GM12878 (cell line): ENCODE measurements at places on chromosomes 7 and 10. TPM values are rescaled to one million over a fixed set of nuclear protein-coding genes. Genes with fewer than 3 reads are reported as not detected.

- no peak overlapping the region for H3K4me3 ChIP-seq
- H3K36me3 ChIP-seq = no peaks in the 10 kb centered on the region
- H3K27me3 ChIP-seq = no peaks in the 10 kb centered on the region
- DNase-seq = no peak
- no peaks in the 10 kb centered on the region for H3K4me1 ChIP-seq
These were observed 808.1 kb downstream of the GRID1 start for GRCh38 chr10:85558533-85558932.

GRCh38 chr7:134593530-134594392 is 44.9 kb downstream of the AKR1B15 start:
- no peak overlapping the region for H3K4me3 ChIP-seq
- no peak overlapping the region for H3K27ac ChIP-seq
- no peak for DNase-seq
- no peaks in the 10 kb centered on the region for H3K4me1 ChIP-seq

DNA sequence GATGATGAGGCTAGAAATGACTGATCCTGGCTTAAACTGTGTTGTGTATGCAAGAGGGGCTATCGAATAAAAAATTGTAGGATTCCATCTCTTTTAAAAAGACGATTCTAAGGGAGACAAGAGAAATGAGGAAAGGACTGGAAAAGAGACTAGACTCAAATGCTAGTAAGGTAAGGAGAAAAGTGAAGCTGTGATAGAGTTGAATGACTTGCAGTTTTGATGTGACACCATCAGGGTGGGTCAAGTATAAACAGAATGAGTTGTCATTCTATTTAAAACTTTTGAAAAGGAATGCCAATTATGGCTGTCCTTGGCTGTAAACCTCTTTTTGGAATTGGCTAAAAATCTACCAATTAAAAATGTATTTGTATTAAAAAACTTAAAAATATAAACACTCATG is 184.5 kb upstream of the PHF14 start:
- no peaks in the 10 kb centered on the region for H3K4me1 ChIP-seq
- no peak overlapping the region for H3K27ac ChIP-seq
- H3K36me3 ChIP-seq = no peaks in the 10 kb centered on the region

- H3K4me3 ChIP-seq = no peak overlapping the region
- no peak overlapping the region for H3K27ac ChIP-seq
- no peaks in the 10 kb centered on the region for H3K4me1 ChIP-seq
These were observed 7.0 kb downstream of the RTKN2 start for GRCh38 chr10:62261666-62262065.

DNA sequence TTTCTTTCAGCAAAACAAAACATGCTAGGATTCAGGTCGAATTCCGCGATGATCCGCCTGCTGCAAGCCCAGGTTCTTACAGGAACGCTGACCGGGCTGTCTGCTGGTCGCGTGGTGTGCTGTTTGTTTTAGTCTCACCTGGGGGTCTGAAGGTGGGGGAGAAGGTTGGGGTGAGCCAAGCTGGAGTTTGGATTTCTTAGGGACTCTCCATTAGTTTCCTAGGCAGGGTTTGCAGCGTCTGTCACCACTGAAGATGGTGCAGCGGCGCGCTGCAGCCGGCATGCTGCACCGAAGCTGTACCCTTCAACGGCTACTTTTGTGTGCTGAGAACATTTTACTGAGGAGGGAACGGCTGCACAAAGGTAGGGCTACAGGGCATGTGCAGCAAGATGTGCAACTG is 48.7 kb downstream of the GCC1 start:
- no peak for DNase-seq
- H3K27ac ChIP-seq = no peak overlapping the region
- H3K27me3 ChIP-seq = no peaks in the 10 kb centered on the region
- no peaks in the 10 kb centered on the region for H3K4me1 ChIP-seq

DNA sequence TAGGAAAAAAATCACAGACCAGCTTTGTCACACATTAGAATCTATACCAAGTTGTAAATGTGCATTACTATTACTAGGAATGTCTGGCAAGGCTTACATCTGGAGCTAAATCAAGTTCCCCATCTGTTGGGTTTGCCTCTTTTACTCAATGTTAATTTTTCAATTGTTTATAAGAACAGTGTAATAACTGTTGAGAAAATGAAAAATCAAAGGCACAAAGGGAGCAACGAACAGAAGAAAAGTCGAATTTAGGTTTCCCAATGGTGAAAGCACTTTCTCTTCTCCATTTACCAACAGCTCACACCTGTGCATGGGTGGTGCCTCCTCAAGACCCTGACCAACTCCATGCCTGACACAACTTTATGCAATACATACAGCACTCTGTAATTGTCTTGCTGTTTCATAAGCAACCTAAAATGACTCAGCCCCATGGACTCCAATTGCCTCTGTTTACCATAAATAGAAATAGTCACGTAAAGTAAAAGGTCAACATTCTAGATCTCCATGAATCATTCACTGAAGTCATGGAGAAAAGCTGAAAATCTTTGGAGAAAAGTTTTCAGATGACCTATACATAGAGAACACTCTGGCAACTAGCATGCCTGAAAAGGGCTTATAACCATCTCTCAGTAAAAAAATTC is 95.5 kb upstream of the KCNIP2 start:
- H3K27ac ChIP-seq = peak overlapping the region; percentile 18; the same call in 1 of the 2 replicates
- no peak overlapping the region for H3K4me3 ChIP-seq
- no peaks in the 10 kb centered on the region; the same call in 1 of the 2 replicates for H3K36me3 ChIP-seq
- no peaks in the 10 kb centered on the region for H3K27me3 ChIP-seq

- H3K4me3 ChIP-seq = no peak overlapping the region
- no peak for DNase-seq
- H3K36me3 ChIP-seq = no peaks in the 10 kb centered on the region
- no peak overlapping the region for H3K27ac ChIP-seq
- no peaks in the 10 kb centered on the region for H3K27me3 ChIP-seq
These were observed 201.4 kb downstream of the TNS3 start for GRCh38 chr7:47380325-47381133.

- no peak overlapping the region for H3K4me3 ChIP-seq
- no peak overlapping the region for H3K27ac ChIP-seq
- no peaks in the 10 kb centered on the region for H3K36me3 ChIP-seq
- no peaks in the 10 kb centered on the region for H3K4me1 ChIP-seq
These were observed 50.6 kb downstream of the INHBA start for GRCh38 chr7:41652267-41652666.

Gene VPS37D
- 0.21 and 0.27 TPM in 2 replicates for total RNA-seq

Gene EBF3
- total RNA-seq = not detected in 2 replicates

- H3K4me1 ChIP-seq = no peaks in the 10 kb centered on the region
- DNase-seq = no peak
- no peak overlapping the region for H3K4me3 ChIP-seq
- no peak overlapping the region for H3K27ac ChIP-seq
These were observed 352.0 kb downstream of the SORCS3 start for GRCh38 chr10:104993085-104993484.

Gene NKX1-2
- total RNA-seq = not detected in 2 replicates

Gene GATA3
- total RNA-seq = 0.64 and 0.80 TPM in 2 replicates

Gene DLX5
- total RNA-seq = not detected in 2 replicates

GRCh38 chr7:110317541-110318265 is 773.2 kb upstream of the LRRN3 start:
- no peaks in the 10 kb centered on the region for H3K4me1 ChIP-seq
- no peaks in the 10 kb centered on the region for H3K36me3 ChIP-seq
- H3K27ac ChIP-seq = no peak overlapping the region

DNA sequence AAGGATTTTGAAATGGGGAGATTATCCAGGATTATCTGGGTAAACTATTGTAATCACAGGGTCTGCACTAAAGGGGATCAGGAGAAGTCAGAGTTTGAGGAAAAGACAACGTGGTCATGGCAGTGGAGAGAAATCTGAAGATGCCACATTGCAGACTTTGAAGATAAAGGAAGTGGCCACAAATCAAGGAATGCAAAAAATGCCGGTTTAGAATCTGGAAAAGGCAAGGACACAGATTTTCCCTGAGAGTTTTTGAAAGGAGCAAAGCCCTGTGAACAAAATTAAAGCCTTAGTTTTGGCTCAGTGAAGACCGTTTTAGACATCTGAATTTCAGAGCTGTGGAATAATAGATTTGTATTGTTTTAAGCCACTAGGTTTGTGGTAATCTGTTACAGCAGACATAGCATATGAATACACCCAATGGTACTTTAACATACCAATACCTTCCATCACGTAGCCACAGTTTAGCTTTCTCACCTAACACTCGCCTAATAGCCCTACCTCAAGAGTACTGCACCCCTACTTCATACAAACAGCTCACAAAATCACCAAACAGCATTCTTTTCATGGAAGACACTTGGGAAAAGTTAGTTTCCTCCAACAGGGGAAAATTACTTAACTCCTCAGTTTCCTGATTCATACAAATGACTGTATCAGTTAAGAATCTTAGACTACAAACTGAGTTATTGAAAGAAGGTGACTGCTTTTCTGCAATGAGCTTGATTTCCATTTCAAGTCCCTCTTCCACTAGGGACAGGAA is 446.5 kb downstream of the INHBA start:
- no peaks in the 10 kb centered on the region for H3K27me3 ChIP-seq
- H3K36me3 ChIP-seq = no peaks in the 10 kb centered on the region
- H3K27ac ChIP-seq = no peak overlapping the region
- no peak for DNase-seq

- no peak overlapping the region for H3K27ac ChIP-seq
- no peaks in the 10 kb centered on the region; the same call in 1 of the 2 replicates for H3K27me3 ChIP-seq
- no peak overlapping the region for H3K4me3 ChIP-seq
- H3K36me3 ChIP-seq = no peaks in the 10 kb centered on the region
These were observed 16.5 kb downstream of the FAM25A start for GRCh38 chr10:87036623-87037022.

- H3K4me1 ChIP-seq = peaks cover 16% of the 10 kb centered on the region
- no peaks in the 10 kb centered on the region for H3K36me3 ChIP-seq
- H3K27me3 ChIP-seq = peaks cover 6% of the 10 kb centered on the region
- peak overlapping the region; percentile 79 for H3K4me3 ChIP-seq
These were observed 2.1 kb downstream of the MXI1 start for GRCh38 chr10:110209454-110209925.

GRCh38 chr10:10960534-10960933 is 57.1 kb upstream of the CELF2 start:
- peaks cover 3% of the 10 kb centered on the region; the same call in 1 of the 2 replicates for H3K27me3 ChIP-seq
- no peak overlapping the region for H3K4me3 ChIP-seq
- no peak overlapping the region for H3K27ac ChIP-seq
- no peaks in the 10 kb centered on the region for H3K4me1 ChIP-seq

- H3K4me3 ChIP-seq = no peak overlapping the region
- no peaks in the 10 kb centered on the region; the same call in 1 of the 2 replicates for H3K4me1 ChIP-seq
- H3K27me3 ChIP-seq = no peaks in the 10 kb centered on the region
These were observed 65.9 kb upstream of the LRRN3 start for GRCh38 chr7:111025006-111025405.

- no peaks in the 10 kb centered on the region for H3K36me3 ChIP-seq
- DNase-seq = no peak
- no peak overlapping the region for H3K4me3 ChIP-seq
- no peaks in the 10 kb centered on the region for H3K4me1 ChIP-seq
- no peak overlapping the region for H3K27ac ChIP-seq
These were observed 50.2 kb upstream of the UBN2 start for GRCh38 chr7:139180700-139181311.

DNA sequence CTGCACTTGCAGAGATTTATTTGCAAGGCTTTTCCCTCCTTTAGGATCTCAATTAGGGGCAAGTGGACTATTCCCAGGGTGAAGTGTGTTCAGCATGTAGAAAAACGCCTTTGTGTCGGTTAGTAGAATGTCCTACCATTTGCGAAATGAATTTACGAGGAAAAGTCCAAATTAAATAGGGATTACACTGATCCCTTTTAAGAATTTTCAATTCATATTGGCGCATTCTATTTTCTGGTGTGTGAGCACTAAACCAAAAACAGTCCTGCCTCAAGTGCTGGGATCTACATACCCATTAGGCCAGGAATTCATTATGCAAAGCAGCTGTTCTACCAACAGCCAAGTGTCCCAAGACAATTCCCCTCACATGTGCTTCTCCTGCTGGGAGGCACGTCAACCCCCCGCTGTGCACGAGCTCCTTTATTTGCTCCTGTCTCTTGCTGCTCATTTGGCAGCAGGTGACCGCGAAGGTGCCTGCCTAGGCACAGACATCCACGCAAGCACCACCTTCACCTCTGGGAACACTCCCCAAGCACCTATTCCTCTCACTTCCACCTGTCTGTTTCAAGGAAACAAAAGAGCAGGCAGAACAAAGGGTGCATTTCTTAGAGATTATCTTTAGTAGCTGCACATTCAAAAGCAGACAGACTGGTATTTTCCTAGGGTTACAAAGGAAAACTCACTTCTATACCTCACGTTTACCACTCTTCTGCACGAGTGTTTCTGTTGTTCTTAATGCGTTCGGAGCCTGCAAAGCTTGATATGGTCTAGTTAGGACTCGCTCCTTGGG is 134.6 kb upstream of the FGFR2 start:
- no peak for DNase-seq
- no peak overlapping the region for H3K27ac ChIP-seq
- no peaks in the 10 kb centered on the region for H3K4me1 ChIP-seq
- H3K27me3 ChIP-seq = peaks cover 4% of the 10 kb centered on the region; the same call in 1 of the 2 replicates
- no peak overlapping the region for H3K4me3 ChIP-seq
- H3K36me3 ChIP-seq = no peaks in the 10 kb centered on the region

DNA sequence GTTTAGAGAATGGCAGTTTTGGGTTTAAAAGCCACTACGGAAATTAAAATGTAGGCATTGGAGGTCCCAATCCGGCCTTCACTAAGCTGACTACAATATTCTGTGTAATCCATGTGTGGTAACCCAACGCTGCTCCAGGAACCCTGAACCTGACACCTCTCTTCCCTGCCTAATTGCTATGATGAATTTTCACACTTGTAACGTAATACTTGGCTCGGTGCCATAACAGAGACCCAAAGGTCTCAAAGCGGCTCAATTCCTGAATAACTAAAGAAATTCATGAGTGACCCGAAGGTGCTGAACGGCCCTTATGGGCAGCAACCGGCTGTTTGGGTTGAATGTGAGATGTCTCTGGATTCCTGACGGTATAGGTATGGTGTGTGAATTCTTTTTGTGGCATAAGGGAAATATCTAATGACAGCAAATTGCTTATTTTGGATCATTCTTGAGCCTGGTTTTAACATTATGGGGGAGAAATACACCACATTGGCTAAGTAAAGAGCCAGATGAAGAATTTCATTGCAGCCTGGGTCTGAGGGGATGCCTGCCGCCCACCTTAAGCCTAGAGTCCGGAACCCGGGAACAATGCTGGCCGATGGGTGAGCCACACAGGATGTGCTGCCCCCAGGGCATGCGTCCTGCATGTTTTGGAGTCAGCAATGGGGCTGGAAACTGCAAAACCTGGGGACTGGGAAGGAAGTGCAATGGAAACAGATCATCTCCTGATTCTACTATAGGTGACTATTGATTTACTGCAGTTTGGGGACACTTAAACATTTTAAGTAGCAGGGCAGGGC is 69.7 kb upstream of the FZD8 start:
- H3K4me3 ChIP-seq = no peak overlapping the region
- H3K27ac ChIP-seq = no peak overlapping the region

- no peak for DNase-seq
- H3K4me1 ChIP-seq = no peaks in the 10 kb centered on the region
- H3K27me3 ChIP-seq = no peaks in the 10 kb centered on the region; the same call in 1 of the 2 replicates
These were observed 66.3 kb upstream of the HABP2 start for GRCh38 chr10:113486531-113486930.
